ENCODE measurements at places on chromosomes 2 and 18.

- peak; percentile 30 for DNase-seq
Observed at GRCh38 chr2:181683518-181684453, 3.5 kb upstream of the NEUROD1 start.

DNA sequence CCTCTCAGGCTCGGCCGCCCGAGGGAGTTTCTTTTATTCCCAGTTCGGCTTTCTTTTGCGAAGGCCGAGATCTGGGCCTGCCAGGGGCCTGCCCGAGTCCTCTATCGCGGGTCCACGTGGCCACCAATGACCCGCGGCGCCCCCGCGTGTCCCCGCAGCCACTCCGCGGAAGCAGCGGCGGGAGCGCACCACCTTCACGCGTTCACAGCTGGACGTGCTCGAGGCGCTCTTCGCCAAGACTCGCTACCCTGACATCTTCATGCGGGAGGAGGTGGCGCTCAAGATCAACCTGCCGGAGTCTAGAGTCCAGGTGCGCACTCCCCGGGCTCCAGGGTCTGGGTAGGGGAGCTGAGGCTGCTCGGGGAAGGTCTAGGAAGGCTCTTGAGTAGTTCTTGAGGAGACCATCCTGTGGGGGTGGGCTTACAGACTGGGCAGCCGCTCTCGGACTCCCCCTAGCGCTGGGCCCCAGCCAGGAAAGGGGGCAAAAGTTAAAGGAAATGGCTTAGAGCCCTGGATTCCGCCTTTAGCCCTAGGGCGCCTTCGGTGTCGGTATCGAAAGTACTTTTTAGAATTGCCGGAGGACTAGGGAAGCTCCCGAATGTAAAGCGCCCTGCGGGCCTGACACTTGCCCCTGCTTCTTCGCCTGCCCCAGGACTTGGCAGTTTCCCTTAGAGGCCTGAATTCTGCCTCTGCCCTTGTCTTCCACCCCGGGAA is 3.4 kb downstream of the OTX1 start:
- peak; percentile 26 for DNase-seq

DNA sequence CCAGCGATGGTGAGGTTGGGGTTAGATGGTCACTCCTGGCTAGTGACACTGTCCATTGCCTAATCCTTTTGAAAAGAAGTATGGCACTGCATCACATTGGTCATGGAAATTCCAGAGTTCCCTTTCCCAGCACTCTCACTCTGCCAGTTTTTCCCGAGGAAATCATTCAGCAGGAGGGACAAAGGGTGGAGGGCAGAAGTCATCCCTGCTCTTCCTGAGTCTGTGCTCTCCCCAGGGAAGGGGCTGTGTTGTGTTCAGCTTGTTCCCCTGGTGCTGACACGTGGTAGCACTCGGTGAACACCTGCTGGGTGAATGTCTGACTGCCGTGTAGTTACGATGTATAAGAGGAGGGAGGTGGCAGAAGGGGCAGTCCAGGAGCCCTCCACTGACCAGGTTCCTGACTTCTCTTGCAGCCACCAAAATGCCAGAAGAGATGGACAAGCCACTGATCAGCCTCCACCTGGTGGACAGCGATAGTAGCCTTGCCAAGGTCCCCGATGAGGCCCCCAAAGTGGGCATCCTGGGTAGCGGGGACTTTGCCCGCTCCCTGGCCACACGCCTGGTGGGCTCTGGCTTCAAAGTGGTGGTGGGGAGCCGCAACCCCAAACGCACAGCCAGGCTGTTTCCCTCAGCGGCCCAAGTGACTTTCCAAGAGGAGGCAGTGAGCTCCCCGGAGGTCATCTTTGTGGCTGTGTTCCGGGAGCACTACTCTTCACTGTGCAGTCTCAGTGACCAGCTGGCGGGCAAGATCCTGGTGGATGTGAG is 21.6 kb downstream of the STEAP3 start:
- DNase-seq, result no peak

DNA sequence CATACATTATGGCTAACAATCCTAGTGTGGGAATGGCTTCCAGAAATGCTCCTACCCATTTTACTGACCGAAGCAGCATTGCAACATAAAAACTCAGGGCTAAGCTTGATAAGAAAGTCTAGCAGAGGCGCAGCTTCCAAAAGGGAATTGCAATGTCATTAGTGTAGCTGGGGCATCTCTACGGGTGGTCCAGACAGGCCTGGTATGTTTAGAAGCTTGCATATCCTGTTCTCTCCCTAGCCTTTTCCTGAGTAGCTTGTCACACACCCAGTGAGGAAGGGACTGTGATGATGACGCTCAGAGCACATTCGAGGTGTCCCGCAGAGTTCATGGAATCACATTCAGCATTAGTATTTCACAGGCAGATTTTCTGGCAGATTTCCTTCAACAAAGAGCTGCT is 38.0 kb upstream of the COL5A2 start:
- DNase-seq, result no peak

GRCh38 chr2:147634826-147635225 is 210.0 kb upstream of the ACVR2A start:
- no peak for DNase-seq

GRCh38 chr18:46596119-46596518 is 60.9 kb downstream of the LOXHD1 start:
- no peak for DNase-seq

DNA sequence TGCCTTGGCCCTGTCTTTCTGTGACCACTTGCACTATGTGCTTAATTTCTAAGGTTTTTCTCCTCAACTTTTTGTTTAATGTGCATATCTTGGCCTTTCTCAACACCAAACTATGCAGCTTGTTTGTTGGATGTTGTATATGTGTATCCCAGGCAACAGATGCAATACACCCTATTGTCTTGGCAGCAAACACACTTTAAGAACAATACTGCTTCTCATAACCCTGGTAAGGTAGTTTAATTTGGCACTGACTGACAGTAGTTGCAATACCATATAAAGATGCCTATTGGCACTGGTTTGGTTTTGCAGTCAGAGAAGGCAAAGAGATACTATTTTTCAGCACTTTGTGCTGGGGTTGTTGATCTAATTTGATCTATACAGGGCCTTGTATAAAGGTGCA is 360.7 kb upstream of the CWC22 start:
- no peak for DNase-seq

DNA sequence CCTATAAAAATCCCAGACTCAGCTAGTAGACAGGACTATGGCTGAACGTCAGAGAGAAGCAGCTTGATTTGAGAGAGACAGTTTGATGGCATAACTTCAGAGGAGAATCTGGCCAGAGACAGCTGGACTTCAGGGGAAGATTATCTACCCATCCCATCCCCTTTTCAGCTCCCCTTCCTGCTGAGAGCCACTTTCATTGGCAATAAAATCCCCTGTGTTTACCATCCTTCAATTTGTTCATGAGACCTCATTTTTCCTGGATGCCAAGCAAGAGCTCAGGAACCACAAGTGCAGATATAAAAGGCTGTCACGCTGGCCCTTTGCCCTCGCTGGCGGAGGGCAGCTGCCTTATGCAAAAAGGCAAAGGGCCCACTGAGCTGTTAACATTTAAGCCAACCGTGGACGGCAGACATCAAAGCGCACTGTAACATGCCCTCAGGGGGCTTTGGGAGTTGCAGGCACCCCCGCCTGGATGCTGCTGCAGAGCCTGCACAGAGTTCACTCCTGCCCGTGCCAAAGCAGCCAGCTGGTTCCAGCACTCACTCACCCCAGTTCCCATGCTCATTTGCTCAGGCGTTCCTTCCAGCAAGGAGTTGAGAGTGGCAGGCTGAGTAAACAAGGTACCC is 164.3 kb upstream of the PGAP1 start:
- DNase-seq, result no peak

DNA sequence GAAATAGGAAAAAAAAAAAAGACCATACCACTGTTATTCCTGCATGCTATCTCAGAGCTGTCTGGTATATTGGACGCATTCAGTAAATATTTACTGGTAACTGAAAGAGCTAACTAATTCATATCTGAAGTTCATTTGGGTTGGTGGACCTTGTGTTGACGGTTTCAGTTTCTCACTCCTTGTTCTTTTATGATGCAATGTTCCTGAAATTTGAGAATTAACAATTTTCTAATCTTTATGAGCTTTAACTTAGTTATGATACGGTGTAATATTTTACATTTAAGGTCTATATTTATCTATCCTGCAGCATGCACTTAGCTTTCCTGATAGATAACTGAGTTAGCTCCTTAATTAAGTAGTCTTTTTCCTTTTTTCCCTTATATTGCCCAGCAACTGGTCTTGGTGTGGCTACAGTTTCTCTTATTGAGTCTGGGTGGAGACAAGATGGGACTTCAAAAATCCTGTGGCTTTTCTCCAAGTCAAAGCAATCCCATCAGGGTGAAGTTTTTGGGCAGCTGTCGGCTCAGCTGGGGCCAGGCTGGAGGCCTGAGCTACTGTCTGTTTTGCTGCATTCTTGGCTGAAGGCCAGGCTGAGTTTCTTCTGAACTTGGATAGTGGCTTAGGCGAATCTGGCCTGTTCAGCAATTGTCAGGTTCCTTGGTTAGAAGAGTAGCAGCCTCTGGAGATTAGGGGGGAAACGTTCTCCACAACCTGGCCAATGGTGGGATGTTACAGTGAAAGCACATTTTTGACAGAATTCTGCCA is 78.4 kb upstream of the MEX3C start:
- no peak for DNase-seq

GRCh38 chr2:120940319-120940696 is 204.6 kb downstream of the GLI2 start:
- DNase-seq, result no peak

- no peak for DNase-seq
Observed at GRCh38 chr18:12777500-12777944, 74.7 kb downstream of the PSMG2 start.

- DNase-seq, result no peak
Observed at GRCh38 chr18:13580991-13581390, 145.4 kb downstream of the FAM210A start.

- no peak for DNase-seq
Observed at GRCh38 chr2:201401815-201402214, 44.7 kb upstream of the FLACC1 start.

DNA sequence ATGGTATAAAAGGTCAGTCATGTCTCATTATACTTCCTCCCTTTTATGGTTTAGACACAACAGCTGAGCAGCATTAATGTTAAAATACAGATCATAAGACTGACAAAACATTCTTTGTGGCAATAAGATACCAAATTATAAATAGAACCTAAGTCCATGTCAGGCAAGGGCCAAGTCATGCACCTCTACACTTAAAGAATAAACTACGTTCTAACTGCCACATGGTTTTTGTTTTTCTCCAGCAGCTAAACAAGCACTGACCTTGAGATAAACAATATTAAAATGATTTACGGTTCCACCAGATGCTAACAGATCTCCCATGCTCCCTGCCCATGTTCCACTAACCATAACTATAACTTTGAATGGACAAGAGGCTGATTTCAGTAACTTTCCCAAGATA is 368.6 kb upstream of the TFPI start:
- DNase-seq, result no peak

DNA sequence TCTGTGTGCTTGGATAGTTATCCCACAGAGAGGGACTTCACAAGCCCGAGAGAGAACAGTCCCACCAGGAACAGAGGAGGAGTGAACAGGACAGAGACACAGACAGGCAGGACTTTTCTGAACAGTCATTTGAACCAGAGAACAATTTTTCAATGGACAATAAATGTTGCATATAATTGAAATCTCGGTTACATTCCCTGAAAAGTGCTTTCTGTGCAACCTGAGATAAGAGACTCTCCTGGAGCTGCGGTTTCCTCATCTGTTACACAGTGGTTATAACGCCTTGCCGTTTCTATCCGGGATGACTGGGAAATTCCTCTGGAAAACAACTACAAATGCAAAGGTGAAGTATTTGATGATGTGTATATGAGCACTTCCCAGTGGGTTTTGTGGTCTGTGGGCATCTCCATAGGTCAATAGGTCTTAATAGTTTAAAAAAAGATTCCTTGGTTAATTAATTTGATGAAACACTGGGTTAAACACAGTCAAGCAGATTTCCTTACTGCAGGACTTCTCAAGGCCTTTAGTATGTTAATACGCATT is 87.2 kb upstream of the HPCAL1 start:
- DNase-seq, result no peak

DNA sequence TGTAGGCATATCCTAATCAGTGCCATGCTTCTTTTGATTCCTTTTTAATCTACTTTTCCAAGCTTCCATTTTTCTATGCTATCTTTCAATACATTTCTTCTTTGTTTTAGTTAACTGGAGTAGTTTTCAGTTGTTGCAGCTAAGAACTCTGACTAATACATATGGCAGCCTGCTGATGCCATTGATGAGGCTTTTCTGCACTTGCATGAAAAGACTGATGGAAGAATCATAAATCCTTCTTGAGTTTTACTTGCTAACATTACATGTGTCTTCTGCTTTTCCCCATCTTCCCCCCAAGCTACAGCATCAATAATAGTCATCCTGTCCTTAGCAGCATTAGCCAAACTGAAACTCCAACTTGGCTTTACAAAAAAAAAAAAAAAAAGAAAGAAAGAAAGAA is 203.3 kb downstream of the LRP1B start:
- DNase-seq, result no peak

DNA sequence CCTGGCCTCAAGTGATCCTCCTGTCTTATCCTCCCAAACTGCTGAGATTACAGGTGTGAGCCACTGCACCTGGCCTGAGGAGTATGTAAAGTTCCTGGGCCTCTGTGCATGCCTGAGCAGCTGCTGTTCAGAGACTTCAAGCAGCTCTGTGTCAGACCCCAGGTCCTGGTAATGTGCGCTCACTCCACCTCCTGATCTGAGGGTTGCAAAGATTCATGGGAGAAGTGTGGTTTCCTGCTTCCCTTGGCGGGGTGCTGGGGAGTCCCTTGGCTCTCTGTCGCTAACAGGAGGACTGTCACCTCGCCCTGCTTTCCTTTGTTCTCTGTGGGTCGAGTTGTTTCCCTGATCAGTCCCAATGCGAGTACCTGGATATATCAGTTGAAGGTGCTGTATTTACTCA is 8.6 kb upstream of the IL36A start:
- DNase-seq, result peak; percentile 50

DNA sequence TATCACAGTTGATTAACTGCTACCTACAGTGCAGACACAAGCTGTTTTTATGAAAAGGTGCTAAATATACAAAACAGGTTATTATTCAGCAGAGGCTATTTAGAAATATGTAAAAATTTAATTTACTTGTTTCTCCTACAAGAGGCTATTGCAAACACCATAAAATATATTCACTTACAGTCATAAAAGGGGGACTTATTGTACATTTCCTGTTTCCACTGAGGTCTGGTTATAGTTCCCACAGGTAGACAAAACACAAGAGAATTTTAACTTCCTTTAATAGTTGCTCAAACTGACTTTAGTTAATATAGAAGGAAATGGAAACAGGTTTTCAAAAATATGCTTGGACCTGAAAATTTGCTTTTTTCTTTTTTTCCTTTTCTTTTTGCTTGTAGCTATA is 40.0 kb upstream of the FRZB start:
- DNase-seq, result no peak

DNA sequence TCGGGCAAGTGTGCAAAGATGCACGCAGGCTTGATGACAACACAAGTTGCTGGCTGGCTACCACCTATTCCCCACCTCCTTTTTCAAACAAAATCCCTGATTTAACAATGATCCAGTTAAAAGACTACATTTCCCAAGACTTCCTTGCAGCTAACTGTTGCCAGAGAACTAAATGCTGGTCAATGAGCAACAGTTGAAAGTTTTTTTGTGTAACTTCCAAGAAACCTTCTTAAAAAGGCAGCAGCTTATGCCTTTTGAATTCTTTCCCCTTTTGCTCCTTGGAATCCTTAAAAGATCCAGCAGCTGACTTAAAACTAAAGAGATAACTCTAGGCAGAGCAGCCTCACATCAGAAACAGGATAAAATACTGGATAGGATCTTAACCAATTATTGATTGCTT is 38.5 kb downstream of the NPHP1 start:
- DNase-seq, result no peak

GRCh38 chr2:41949091-41949882 is 98.5 kb upstream of the PKDCC start:
- DNase-seq, result no peak

GRCh38 chr2:230847883-230848388 is 16.8 kb upstream of the ITM2C start:
- DNase-seq, result peak; percentile 94
